ENCODE measurements at places on chromosomes 7 and 10.

- DNase-seq = no peak
Measured at GRCh38 chr7:71548746-71549145, 416.8 kb downstream of the GALNT17 start.

DNA sequence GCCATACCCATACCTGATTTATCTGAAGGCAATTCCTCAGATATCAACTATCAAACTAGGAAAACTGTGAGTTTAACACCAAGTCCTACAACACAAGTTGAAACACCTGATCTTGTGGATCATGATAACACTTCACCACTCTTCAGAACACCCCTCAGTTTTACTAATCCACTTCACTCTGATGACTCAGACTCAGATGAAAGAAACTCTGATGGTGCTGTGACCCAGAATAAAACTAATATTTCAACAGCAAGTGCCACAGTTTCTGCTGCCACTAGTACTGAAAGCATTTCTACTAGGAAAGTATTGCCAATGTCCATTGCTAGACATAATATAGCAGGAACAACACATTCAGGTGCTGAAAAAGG lies 69.0 kb upstream of the RSBN1L start:
- no peak for DNase-seq

- DNase-seq = no peak
Measured at GRCh38 chr10:65675236-65675635, 1250.6 kb upstream of the LRRTM3 start.

DNA sequence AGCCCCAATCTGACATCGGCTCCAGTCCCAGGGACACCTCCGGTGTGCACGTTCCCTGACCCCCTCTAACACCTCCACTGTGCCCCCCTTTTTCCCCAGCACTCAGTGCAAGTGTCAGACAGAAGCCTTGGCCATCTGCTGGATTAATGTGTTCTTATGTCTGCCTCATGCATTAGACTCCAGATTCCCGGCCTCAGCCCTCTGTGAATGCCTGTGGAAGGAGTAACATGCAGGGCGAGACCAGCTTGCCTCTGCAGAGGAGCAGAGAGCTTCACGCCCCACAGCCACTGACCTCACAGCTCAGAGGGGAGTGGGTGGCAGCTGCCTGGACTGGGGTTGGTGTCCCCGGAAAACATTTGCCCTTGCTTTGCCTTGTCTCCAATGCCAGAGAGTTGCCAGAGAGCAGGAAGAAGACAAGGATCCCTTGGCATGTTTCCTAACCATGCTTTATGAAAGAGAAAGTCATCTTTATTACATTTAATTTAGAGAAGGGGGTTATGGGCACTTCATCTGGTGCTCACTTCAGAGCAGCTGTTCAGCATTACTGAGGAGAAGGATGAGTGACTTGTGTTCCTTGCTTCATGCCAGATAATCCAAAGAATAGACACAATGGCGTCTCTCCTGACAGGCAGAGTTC lies 91.6 kb upstream of the CXCL12 start:
- no peak for DNase-seq

DNA sequence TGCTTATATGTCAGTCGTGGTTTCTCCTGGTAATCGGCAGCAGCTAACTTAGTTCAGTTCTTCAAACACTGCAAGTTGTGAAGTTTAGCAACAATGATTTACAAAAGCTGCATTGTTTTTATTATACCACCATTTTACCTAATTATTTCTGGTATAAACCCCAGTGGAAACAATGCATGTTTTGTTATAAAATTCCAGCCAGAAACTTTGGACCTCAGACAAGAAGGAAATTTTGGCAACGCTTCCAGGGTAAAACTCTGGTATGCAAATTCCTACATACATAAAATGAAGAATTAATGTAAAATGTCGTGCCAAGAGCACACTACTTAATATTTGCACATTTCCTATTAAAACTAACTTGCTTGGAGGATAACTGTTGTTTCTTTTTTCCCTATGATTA lies 277.4 kb upstream of the LYZL1 start:
- DNase-seq = no peak

GRCh38 chr7:37510043-37510634 lies 61.5 kb upstream of the ELMO1 start:
- DNase-seq = no peak

- no peak for DNase-seq
Measured at GRCh38 chr7:89377219-89377618, 581.7 kb upstream of the TEX47 start.

DNA sequence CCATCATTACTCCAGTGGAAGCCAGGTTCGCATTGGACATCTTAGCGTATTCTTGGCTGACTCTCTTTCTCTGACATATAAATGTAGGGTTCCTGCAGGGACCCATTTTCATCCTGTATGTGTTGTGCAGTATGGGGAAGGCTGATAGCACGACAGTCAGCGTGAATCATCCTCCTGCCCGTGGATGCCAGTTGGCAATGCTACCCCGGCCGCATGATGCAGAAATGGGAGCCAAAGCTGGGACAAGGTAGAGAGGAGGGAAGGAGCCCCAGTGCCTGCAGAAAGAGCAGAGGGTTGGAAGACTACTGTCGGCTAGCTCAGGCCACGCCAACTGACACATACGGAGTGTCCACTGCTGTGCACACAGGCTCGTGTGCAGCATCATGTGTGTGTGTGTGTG lies 251.6 kb downstream of the SKAP2 start:
- no peak for DNase-seq

All from ureter (tissue), 1 donor.